Osteoblast (primary cell): ENCODE measurements at places on chromosomes 2 and 18. TPM values are rescaled to one million over a fixed set of nuclear protein-coding genes. Genes with fewer than 3 reads are reported as not detected.
A peak's percentile ranks its signal among the peaks of the same experiment; 100 is the strongest.

Gene SKOR2
- total RNA-seq, result not detected in 2 replicates

Gene LGALSL
- total RNA-seq, result 3.6 and 3.8 TPM in 2 replicates

GRCh38 chr18:78767648-78768071 is 212.0 kb upstream of the SALL3 start:
- no peak for DNase-seq

- DNase-seq, result peak; percentile 55
Observed at GRCh38 chr2:191678437-191679100, 633 bp downstream of the NABP1 start.

DNA sequence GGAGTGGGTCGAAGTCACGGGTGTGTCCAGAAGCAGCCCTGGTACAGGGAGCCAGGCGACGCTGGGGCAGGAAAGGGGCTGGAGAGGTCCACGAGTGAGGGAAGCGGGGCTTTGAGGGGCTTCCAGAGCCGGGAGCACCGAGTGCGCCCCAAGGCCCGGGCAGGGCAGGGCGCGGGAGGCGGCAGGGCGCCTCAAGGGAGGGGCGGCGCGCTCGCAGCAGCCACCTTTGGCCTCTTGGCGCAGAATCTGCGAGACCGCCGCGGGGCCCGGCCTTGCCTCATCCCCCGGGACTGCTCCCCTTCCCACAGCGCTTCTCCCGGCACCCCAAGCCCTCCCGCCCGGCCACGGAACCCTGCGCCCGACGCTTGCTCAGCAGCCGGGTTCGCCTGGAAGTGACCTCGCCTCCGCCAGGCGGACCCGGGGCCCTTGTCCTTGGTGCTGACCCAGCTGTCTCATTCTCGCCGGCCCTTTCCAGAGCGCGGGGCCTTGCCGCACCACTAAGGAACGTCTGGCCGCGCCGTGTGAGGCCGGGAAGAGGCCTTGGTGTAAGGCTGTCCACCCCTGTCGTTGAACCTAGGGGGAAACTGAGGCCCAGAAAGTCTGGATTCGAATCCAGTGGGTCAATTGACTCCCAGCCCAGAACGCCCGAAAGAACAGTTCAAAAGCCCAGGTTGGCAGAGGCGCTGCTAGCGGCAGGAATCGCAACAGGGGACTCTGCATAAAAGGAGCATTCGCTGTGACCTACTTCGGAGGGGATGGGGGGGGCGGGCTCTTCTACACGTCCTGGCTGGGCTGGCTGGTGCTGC is 584 bp upstream of the DNER start:
- DNase-seq, result peak; percentile 98

Gene IL36B
- total RNA-seq, result not detected in 2 replicates
